ENCODE measurements at places on chromosomes 2 and 18.

- DNase-seq, result no peak
These were observed 17.6 kb downstream of the FMNL2 start for GRCh38 chr2:152352616-152353015.

DNA sequence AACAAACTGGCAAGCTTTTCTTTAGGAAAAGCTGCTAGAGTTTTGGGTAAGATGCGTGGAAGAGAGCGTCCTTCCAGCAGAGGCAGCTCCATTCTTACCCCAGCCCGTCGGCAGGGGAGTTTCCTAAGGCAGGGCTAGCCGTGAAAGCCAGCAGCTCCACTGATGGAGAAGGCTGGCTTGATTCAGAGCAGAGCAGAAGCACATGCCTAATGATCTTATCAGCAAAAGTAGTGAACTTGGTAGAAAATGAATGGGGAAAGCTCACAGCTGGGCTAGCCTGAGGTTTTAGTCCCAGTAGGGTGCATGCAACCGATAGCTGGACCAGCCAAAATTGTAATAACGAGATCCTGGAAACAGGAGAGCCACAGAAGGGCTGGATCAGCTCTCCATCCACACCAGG, 20.8 kb downstream of the LAMA1 start:
- DNase-seq, result no peak

- DNase-seq, result no peak
These were observed 823.2 kb upstream of the ID2 start for GRCh38 chr2:7858624-7859023.

DNA sequence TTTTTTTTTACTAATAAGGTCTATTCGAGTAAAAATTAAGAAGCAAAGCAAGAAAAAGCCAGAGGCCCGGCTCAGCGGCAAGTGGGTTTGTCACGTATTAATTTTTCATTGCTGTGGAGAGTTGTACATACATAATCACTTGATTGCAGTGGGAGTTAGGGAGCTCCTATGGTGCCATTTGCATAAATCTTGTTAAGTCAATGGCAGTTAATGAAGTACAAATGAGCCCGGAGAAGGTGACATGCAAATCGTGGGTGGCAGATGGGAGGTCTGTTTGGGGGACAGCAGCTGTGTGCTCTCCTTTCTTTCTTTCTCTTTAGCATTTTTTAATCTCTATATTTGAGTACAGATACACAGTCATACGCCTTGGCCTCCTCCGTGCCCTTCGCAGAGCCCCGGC, 317.0 kb downstream of the AGAP1 start:
- no peak for DNase-seq

DNA sequence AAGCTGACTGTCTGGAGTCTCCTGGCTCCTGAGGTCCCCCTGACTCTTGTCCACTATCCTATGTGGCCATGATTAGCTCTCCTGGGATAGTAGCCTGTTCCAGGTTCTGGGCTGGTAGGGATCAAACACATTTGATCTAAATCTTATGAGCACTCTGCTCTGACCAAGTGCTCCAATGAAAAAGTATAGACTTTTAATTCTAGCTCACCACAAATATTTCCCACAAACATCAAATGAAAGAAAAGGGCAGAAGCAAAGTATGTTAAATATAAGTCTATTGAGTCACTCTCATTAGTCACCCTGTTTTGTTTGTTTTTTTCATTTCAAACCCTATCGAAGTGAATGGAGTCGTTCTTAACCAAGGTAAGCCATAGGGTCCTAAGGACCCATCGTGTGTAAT, 39.7 kb upstream of the NEDD4L start:
- no peak for DNase-seq

GRCh38 chr2:145994910-145995309, 1475.0 kb upstream of the ZEB2 start:
- DNase-seq, result no peak

GRCh38 chr18:11998193-11998592, 16.9 kb downstream of the IMPA2 start:
- no peak for DNase-seq

DNA sequence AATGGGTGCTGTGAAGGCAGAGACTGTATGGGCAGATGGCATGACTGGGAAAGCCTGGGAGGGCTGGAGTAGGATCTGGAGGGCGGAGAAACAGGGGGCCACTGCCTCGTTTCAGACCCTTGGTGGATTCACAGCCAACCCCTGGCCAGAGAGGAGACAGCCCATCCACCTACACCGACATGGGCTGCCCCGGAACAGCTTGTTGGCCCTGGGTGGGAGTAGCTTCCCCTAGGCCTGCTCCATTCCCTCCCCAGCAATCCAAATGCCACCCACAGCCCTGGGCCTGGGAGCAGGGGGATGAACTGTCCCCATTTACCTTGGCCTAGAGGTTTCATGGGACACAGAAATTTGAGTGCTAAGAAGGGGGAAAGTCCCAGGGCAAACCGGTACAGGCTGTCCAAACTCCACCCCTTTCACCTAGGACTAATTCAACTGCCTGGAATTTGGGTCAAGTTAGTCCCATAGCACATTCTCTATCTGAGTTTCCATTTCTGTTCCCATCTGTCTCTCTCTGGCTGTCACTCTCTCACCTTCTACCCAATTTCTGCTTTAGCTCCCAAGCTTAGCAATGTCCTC, 37.0 kb downstream of the LBH start:
- DNase-seq, result no peak

GRCh38 chr2:204389856-204390255, 155.4 kb upstream of the PARD3B start:
- DNase-seq, result no peak

- no peak for DNase-seq
These were observed 617 bp upstream of the ALPG start for GRCh38 chr2:232405943-232406510.

GRCh38 chr2:134588556-134588955, 130.2 kb downstream of the TMEM163 start:
- no peak for DNase-seq

- DNase-seq, result no peak
These were observed 245.2 kb downstream of the CDCA7 start for GRCh38 chr2:173599821-173600359.

DNA sequence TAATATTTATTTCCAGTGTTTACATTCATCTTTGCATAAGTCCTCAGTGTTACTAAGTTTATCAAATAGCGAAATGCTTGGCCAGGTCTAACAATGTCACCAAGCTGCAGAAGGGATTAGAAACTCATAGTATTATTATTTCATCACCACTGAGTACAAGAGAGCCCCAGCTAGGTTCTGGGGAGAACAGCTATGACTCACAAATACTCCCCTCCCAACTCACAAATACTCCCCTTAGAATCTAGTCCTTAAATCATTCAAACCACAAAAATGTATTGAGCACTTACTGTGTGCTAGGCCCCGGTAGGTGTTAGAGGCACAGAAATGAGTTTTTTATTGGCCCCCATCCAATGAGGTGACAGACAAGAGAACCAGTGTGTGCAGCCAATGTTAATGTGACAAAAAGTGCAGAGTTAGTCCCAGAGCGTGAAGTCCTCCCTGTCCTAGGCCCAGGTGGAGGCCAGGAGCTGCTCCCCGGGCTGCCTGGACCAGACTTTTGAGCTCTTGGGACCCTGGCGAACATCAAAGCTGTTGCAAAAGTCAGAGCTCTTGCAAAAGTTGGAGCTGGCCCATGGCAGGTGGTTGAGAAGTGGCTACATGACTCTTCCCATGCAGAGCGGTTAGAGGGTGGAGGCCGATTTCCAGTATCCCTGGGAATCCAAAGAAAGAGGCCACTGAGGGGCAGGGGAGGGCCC, 9.8 kb downstream of the STEAP3 start:
- peak; percentile 21 for DNase-seq

DNA sequence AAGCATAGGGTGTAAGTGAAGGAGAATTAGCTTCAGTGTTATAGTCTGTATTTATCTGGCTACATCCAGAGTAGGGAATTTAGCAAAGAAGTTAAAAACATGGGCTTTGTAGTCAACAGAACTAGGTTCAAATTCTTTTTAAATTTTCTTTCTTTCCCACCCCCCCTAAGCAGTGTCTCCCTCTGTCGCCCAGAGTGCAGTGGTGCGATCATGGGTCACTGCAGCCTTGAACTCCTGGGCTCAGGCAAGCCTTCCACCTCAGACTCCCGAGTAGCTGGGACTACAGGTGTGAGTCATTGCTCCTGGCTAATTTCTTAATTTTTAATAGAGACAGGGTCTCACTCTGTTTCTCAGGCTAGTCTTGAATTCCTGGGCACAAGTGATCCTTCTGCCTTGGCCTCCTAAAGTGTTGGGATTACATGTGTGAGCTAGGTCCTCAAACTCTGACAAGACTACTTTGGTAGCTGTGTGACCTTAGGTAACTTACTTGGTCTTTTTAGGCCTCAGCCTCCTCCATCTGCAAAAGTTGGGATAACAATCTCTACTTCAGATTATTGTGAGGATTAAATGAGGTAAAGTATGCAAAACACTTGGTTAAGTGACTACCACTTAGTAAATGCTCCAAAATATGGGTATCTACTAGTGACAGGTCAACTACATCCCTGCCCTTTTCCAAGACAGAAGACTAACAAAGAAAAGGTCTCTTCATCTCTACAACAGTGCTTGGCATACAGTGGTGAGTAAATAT, 17.8 kb downstream of the DOK1 start:
- no peak for DNase-seq

GRCh38 chr2:111035830-111036441, 84.8 kb upstream of the BCL2L11 start:
- DNase-seq, result no peak

- DNase-seq, result no peak
These were observed 47.0 kb downstream of the FAM117B start for GRCh38 chr2:202681688-202682205.

DNA sequence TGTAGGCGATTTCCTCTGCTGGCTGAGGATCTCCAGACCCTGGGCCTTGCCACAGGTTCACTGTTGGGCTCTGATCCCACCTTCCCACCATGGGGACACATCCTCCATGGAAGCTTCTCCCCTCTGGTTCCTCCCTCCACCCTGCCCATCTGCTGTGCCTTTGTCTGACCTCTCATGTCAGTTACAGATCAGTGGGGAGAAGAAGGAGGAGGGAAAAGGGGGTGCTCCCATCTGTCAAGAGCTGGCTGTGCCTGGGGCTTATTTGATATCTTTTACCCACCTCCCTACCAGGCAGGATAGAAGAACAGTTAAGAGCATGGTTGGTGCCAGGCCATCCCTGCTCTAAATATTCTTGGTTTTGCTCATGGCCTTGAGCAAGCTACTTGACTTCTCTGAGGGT, 12.3 kb upstream of the DNAJB2 start:
- no peak for DNase-seq

GRCh38 chr18:46104128-46104911, at the start of gene HAUS1:
Gene HAUS1 (plus strand): TSS chr18:46104385. CDS start chr18:46104412, 27 bp downstream.
- DNase-seq, result peak; percentile 94

- peak; percentile 83 for DNase-seq
These were observed 24.0 kb downstream of the TMEM177 start for GRCh38 chr2:119702918-119703401.

DNA sequence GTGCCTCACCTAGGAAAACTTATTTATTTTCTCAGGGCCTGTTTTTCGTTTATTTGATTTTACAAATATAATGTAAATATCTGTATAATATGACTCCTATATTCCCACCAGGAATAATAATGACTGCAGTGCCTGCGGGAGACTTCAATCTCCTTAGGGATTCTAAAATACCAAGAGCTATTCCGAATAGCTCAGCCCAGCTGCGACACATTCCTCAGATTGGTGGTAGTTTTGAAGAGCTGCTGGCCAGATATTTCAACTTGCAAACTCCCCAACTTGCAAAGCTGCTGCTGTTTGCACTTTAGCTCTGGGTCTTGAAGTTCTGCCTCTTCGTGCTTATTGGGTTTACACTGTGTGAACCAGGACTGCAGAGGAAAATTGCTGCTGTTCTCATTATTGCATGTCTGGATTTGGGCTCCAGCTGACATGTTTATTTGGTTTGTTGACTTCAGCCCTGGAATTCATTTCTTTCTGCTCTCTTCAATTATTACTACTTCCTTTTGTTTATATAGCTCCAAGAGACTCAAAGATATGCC, 480.2 kb upstream of the CHST9 start:
- DNase-seq, result no peak

DNA sequence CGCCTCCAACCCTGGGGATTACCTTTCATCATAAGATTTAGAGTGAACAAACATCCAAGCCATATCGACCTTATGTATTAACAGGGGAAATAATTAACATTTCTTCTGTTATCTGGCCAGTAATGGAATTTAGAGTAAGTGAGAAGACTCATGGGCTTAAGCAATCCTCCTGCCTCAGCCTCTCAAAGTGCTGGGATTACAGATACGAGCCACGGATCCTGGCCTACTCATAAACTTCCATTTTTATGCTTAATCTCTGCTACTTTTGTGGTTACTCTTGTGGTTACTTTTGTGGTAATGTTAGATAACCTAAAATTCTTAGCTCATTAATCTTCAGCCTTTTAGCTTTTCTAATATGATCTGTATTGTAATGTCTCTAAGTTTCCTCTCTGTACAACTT, 159.3 kb upstream of the SLC8A1 start:
- no peak for DNase-seq

DNA sequence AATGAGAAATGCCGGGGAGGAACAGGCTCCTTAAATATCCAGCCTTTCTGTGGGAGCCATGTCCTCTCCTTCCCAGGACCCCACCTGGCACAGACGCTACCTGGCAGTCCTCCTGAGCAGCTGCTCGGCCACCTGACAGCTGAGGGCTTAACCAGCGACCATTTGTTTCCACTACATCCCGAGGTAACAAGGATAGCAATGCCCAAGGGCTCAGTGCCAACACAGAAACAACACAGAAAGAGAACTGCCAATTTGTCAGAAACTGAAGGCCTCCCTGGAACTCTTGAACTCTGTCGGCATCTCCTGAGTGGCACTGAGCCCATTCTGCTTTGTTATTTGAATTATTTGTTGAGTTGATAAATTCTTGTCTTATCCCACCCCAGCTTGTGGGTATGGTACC, 122.2 kb upstream of the ARHGAP28 start:
- DNase-seq, result no peak

DNA sequence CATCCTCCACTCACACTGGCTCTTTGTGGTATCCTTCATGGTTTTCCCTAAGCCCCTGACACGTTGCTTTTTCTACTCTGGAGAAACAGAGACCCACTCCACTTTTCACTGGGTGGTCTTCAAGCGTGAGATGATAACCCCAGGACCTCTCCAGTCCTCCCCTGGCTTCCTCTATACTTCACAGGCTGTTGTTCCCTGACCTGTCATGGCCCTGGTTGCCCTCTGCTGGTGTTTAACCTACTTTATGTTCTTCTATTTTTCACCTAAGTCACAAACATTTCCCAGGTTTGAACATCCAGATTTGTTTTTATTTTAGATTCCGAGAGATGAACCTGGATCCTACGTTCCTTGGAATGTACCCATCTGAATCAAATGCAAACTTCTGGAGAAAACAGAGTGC, 84.5 kb downstream of the AOX1 start:
- DNase-seq, result no peak

DNA sequence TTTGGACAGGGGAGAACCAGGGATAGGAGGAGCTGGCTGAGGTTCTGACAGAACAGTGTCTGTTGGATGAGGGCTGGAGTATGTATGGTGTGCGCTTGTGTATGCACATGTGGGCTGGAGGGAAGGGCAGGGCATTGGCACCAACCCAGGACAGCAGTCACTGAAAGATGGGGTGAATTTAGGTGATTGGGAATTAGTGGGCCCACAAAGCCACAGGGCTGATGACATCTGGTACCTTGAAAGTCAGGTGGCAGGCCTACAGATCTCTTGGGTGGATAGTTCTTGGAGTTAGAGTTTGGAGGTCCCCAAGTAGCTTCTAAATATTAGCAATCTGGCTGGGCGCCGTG, 45.7 kb downstream of the C2orf42 start:
- no peak for DNase-seq

Data from Calu3 (cell line).